Central memory CD8-positive, alpha-beta T cell (primary cell): ENCODE measurements at places on chromosomes 5 and 9.

GRCh38 chr9:113674436-113674835, 201.7 kb upstream of the ZNF618 start:
- DNase-seq = no peak

DNA sequence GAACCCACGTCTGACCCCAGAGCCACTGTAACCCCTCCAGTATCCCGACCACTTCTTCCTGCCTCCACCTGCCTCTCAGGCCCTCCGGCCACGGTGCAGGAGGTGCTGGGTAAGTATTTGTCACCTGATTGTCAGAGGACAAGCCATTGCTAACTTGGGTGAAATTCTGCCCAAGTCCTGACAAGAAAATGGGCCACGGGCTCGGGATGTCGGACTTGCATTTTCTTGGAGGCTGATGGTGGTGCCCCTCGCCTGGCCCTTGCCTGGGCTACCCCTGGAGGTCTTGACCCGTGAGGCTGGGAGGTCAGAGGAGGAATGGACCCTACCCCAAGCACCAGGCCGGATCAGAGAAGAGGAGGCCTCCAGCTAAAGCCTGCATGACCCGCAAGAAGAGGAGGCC, 149.7 kb upstream of the COL5A1 start:
- DNase-seq = no peak

- no peak for DNase-seq
These were observed 902 bp downstream of the HABP4 start for GRCh38 chr9:96450613-96451528.

DNA sequence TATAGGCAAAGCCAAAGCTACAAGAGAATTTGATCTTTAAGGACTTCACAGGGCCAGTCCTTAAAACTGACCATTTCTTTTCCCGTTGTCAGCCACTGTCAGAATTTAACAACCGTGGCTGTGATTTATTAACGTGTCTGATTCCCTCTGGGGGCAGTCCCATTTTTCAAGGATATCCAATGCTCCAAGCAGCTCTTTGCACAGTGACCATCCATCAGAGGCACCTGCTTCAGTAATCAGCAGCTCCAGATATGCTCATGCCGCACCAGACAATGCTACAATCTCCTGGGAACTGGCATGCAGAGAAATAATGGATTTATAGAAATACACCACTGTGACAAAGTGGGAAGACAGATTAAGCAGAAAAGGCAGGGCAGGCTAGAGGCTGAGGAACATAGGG, 163.3 kb upstream of the PPP1R2B start:
- DNase-seq = no peak

DNA sequence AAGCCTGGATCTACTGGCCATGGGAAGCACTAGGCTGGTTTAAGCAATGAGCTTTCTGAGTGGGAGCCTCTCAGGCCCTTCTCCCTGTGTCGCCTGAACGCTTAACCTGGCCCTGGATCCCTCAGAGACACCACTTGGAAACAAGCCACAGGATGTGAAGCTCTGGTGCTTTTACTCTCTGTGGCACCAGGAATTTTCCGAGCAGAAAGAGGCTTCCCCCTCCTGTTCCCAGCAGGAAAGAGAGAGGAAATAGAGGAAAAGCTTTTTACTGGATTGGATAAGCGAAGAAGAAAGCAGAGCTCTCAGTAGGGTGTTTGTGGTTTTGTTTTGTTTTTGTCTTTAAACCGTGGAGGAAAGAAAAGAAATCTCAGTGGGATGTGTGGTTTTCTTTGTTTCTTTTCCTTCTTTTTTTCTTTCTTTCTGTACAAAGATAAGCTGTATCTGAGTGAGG, 34.5 kb downstream of the COL15A1 start:
- DNase-seq = no peak

DNA sequence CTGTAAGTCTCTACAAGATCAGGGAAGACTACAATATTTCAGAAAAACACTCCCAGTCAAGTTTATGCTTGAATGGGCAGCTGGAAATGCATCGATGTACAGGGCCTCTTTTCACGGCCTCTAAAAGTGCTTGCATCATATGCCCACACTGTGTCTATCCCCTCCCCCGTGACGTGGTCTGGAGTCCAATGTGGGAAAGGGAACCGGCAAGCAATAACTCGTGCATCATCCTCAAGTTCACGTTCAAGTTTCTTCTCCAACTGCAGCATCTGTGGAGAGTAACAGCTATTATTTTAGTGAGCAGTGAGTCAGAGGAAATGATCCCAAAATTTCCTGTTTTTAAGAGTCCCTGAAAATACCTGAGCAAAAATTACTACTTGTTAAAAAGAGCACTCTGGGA, 22.3 kb downstream of the ATPSCKMT start:
- no peak for DNase-seq

- DNase-seq = no peak
These were observed 22.8 kb upstream of the FOXB2 start for GRCh38 chr9:76996700-76997099.

DNA sequence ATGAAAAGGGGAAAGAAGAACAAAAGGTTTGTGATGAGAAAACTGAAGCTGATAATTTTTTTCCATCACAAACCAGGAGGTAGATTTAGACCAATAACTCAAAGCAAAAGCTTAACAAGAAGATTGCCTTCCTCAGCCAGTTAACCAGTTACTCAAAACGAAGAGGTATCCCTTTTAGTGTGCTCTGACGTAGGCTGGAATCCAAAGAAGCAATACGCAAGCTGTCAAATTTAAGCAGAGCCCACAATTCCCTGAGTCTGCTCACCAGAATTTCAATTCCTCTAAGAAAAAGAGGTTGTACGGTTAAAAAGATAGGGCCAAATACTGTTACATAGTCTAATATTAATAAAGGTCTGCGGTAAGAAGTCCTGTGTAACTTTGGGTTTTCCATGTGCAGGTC, 61.8 kb downstream of the BRINP1 start:
- no peak for DNase-seq

DNA sequence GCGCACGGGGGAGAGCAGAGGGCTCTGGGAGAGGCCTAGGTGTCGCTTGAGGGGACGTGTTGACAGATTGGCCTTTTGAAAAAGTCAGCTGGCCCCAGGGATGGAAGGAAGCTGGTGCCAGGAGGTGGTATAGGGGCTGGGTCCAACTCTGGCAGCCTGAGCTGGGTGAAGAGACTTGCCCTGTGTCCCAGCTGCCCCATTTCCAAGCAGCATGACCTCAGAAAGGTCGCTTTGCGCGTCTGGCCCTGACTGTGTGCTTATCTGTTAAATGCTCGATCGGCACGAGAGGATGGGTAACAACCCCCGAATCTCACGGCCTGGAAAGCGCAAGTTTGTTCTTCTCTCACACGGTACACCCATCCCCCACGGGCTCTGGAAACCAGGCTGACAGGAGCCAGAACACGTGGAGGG, 31.2 kb upstream of the LAMC3 start:
- no peak for DNase-seq

DNA sequence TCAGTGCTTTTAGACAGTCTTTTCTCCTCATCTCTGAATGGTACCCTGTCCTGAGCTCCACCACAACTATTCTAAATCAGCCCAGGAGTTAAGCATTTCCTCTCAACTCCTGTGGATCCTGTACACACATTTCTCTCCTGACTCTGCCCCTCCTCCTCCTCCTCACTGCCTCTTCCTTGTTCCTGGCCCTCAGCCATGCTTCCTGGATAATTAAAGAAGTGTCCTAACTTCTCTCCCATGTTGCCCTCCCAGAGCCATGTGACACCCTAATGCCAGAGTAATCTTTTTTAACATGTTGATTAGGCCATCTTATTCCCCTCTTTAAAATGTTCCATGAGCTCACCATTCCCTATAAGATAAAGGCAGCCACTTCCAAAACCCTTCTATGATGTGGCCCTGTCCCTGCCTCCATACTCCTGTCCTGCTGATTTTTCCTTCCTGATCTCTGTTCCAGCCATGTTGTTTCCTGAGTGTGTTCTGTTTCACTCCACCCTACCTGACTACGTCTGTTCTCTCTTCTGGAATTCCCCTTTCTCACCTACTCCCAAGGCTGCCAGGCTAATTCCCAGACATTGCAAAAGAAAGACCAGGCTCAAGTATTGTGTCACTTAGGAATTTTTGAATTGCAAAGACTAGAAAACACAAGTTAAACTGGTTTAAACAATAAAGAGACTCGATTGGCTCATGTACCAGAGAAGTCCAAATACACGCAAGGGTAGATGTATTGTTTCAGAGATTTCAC, 295.2 kb downstream of the MAST4 start:
- DNase-seq = no peak

DNA sequence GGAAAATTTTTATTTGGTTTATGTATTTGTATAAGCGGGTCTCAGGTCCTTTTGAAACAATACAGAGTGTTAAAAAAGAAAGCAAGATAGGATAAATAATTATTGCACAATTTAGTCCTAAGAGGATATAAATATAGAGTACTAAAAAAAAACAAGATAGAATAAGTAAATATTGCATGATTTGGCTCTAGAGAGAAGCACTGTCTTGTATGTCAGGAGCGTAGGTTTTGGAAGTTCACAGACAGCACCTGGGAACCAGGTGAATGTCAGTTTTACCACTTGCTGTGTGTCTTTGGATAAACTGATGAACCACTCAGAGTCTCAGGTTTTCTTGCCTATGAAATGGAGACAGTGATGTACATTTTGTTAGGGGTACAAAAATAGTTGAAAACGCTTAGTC, 266.2 kb upstream of the ADAMTSL1 start:
- DNase-seq = no peak

DNA sequence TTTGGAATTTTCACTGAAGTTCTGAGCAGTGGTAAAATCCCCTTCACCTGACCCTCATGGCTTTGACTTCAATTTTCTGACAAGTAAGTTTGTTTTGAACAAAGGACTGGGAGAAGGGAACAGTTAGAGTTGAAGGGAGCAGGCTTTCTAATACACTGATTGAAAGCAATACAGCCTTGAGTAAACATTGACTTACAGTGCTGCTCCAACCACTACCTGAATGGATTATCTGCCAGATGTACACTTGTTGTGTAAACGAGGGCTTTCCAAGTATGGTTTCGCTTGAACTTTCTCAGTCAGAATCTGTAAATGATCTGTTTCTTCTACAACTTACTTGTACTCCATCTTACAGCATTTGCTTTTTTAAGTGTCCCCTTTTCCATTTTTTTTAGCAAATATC, 1414.9 kb upstream of the NUDT12 start:
- DNase-seq = no peak

DNA sequence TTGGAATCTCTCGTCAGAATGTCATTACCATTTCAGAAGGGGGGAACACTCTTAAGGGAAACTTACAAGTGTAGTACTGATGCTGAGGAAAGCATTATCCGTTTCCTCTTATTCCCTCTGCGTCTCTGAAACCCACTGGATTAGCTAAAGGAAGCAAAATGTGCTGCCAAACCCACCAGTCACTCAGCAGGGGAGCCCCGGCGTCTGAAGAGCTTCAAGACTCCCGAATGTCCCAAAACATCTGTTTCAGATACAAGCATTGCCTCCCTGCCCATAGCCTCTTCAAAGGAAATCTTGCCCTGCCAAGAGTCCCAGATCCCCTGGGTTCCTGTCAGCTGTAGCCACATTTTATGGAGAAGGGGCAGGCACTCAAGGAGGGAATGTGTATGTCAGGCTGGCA, 1.0 kb upstream of the HCN1 start:
- no peak for DNase-seq
